H7 (cell line): ENCODE measurements at places on chromosomes 6 and 20. TPM values are rescaled to one million over a fixed set of nuclear protein-coding genes. Genes with fewer than 3 reads are reported as not detected.

GRCh38 chr6:52503851-52504781 is 72.7 kb downstream of the TRAM2 start:
- DNase-seq, result no peak

DNA sequence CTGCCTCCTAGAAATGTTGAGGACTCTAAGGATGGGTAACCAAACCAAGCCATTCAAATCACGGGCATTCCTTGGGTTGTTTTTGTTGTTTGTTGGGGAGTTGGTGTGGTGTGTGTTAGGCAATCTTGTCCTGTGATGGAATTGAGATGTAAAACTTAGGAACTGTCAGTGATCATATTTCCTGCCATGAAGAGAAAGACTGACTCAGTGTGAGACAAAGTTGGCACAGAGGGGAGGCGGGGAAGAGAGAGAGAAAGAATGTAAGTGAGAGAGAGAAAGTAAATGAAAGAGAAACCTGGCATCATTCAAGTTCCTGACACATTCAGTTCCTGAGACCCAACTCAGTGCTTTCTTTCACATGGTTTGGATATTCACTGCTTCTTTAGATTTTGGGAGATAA is 21.6 kb upstream of the FBXO30 start:
- DNase-seq, result peak; percentile 3

R3HDML gene
- 0.07 TPM in 1 of 2 replicates, not detected in the other for total RNA-seq

- DNase-seq, result no peak
Observed at GRCh38 chr6:144066741-144067484, 28.5 kb downstream of the SF3B5 start.

RHAG gene
- total RNA-seq, result 0.07 TPM in 1 of 2 replicates, not detected in the other

- no peak for DNase-seq
Observed at GRCh38 chr6:121549736-121550135, 114.3 kb downstream of the GJA1 start.

GRCh38 chr6:3458706-3459421 is 2.0 kb upstream of the SLC22A23 start:
- no peak for DNase-seq

- no peak for DNase-seq
Observed at GRCh38 chr20:57749869-57750268, 40.1 kb upstream of the PMEPA1 start.
